Fibroblast of skin of abdomen (primary cell): ENCODE measurements at places on chromosomes 2 and 18.

DNA sequence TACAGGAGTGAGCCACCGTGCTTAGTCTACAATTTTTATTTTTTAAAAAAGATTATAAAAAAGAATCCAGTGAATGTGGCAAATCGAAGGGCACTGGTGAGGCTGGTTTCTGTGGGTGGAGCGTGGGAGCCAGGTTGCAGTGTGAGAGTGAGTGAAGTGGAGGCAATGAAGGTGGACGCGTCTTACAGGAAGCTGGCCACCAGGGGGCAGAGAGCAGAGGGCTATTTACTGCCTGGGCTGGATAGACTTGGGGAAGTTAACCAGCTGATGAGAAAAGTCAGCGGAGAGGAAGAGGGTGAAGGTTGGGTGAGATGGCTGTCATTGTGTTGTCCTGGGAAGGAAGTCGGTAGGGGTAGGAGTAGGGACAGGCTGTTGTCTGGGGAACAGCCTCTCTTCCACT, 6.8 kb downstream of the SCTR start:
- DNase-seq = peak; percentile 33

DNA sequence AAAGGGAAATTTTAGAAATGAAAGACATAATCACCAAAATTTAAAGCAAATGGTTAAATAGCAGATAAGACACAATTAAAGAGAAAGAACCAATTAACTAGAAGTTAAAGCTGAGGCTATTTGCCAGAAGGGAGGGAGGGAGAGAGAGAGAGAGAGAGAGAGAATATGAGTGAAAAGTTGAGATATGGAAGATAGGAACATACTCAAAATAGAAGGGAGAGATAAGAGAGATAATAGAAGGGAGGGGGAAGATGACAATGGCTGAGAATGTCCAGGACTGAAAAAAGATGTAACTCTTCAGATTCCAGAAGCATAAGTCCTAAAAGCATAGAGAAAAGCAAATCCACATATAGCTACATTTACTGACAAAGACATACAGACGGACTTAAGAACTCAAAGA, 17.1 kb upstream of the AAK1 start:
- DNase-seq = no peak

DNA sequence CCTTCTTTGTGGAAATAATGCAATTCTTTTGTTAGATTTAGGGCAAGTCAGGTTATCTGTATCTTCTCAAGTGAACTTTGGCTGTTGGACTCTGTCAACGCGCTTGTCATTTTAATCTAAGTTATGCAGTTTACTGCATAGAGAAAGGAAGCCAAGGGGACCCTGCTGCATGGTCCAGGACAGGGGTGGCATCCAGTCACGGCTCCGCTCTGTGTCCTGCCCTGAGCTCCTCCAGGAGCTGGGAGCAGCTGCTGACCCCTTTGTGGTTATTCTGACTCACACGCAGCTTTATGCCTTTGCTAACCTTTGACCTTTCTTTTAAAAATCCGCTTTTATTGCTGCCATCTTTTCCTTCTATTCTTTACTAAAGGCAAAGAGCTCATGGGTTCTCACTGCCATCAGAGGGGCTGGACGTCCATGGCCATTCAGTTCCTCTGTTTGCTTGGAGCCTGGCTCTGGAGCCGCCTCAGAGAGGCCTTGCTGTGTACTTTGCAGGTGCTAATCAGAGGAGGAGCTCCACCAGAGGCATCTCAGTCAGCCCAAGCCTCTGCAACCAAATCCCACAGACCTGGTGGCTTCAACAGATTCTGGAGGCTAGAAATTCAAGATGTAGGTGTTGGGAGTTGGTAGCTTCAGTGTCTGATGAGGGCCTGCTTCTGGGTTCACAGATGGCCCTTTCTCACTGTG, 39.3 kb downstream of the SNTG2 start:
- no peak for DNase-seq

DNA sequence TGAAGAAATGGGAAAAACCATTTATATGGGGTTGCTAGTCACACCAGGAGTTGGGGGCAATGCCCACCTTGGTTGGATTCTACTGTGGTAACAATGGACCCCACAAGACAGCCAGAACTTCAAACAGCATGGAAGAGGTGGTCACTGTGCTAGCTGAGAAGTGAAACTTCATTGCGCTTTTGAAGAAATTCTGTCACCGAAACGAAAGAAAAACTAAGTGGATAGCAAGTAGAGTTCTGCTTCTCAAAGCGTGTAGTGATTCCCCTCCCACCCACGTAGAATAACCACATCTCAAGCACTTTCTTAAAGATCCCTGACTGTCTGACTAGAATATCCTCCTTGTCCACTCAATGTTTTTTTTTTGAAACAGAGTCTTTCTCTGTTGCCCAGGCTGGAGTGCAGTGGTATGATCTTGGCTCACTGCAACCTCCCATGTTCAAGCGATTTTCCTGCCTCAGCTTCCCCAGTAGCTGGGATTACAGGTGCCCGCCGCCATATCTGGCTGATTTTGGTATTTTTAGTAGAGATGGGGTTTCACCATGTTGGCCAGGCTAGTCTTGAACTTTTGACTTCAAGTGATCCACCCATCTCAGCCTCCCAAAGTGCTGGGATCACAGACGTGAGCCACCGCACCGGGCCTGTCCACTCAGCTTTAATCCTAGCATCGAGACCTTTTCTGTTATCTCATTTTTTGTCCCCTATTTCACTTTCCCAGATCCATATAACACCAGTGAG, 30.1 kb upstream of the CCL20 start:
- no peak for DNase-seq

DNA sequence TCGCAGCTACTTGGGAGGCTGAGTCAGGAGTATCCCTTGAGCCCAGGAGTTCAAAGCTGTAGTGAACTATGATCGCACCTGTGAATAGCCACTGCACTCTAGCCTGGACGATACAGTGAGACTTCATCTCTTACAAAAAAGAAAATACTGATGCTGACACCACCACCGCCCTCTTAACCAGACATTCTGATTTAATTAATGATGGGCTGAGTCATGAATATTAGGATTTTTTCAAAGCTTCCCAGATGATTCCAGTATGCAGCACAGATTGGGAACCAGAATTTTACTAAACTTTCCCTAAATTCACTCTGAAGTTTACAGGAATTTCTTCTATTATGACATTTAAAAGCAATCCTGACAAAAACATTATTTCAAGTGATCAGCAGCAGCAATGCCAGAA, 130.1 kb downstream of the ERBB4 start:
- no peak for DNase-seq
